ENCODE measurements at places on chromosomes 6 and 20.

DNA sequence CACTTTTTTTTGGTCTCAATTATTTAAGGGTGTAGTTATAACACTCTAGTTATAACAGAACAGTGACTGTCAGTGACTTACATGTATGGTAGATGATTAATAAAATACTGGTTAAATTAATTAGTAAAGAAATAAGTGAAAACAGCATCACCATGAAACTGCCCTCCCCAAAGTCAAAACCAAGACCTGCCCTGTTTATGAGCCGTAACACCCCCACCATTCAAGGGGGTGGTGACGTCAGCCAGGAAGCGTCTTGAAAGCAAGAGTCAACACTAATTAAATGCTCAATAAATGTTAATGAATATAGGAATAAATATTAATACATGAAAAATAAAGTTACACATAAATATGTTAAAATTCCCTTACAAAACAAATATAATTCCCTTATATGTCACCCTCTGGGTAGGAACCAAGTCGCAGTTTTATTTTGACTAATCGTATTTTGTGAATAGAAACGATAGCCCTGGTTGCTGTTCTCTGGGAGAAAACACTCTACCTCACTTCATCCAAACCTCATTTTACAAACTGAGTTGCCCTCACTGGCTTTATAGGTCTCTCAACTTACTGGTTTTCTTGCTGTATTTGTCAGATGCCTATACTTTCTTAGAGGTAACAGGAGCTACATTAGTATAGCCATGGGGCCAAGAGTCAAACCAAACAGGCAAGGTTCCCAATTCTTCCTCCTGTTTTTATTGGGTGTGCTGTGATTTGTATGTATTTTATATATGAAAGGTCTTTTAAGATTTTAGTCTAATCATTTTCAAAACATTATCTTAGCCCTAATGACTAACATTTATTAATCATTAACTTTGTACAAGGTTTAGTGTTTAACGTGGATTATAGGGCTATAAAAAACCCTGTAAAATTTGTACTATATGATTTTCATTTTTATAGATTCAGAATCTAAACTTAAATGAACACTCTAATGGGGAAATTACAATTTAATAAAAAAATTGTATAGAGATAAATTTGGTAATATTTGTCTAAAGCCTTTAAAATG lies 227.9 kb upstream of the IRAK1BP1 start:
- no peak for DNase-seq

GRCh38 chr6:118678866-118679265 lies 27.5 kb upstream of the CEP85L start:
- no peak for DNase-seq

- no peak for DNase-seq
Measured at GRCh38 chr6:34565722-34566137, 9.6 kb upstream of the SPDEF start.

DNA sequence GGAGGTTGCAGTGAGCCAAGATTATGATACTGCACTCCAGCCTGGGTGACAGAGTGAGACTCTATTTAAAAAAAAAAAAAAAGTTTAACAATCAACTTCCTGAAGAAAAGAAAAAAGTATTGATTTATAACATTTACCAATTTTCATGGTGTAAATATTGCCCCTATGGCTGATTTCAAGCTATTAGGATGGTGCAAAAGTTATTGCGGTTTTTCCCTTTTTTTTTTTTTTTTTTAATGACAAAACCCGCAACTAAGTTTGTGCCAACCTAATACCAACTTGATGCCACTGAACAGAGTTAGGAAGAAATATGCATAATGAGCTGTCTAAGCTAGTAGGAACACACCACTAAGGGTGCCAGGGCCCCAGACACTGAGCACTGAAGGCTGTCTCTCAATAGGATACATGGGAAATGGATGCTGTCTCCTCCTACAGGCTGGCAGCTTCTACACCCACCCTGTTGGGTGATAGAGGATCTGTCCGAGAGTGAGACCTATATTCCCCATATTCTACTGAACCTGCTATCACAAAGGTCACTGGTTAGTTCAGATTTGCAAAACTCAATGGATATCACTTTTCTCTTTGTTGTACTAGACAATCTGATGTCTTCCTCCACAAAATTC lies 6.5 kb upstream of the PERP start:
- no peak for DNase-seq

GRCh38 chr20:51077686-51078060 lies 54.8 kb upstream of the KCNG1 start:
- DNase-seq: no peak

Measured in GM03348 (cell line).